Activated CD4-positive, alpha-beta T cell treated with anti-CD3 and anti-CD28 coated beads for 24 hours (primary cell): ENCODE measurements at places on chromosomes 5 and 9.

DNA sequence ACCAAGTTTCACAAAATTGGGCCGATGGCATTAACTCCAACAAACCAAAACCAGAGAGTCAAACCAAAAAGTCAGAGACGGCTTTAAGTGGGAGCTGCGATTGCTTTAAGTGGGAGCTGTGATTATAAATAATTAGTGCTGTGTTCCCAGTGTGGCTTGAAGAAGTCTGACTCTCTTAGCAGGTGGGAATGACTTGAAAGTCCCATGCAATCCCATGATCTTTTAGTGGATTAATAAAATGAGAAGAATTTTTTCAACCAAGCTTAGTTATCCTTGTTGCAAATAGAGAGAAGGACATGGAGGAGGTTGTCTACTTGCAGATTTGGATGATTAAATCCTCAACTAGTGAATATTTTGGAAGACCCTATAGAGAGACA lies 68.5 kb downstream of the MYO10 start:
- DNase-seq = no peak

DNA sequence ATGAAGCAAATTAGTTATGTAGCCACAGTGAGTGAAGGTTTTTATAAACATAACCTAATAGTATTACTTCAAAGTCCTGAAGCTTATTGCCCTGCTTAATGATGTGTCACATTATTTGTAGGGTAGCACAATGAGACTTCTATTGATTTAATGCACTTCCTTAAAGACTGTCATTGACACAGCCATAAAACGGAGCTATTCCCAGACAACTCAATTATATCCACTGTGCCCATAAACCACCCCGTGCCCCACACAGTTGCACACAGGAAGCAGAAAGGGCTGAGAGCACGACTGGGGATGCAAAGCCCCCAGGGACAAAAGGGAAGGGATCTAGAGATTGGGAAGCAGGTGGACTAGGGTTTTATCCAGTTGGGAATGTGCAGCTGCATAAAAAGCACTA lies 37.0 kb downstream of the TRIM32 start:
- no peak for DNase-seq

- no peak for DNase-seq
Measured at GRCh38 chr5:176157656-176158055, 80.6 kb upstream of the SIMC1 start.

DNA sequence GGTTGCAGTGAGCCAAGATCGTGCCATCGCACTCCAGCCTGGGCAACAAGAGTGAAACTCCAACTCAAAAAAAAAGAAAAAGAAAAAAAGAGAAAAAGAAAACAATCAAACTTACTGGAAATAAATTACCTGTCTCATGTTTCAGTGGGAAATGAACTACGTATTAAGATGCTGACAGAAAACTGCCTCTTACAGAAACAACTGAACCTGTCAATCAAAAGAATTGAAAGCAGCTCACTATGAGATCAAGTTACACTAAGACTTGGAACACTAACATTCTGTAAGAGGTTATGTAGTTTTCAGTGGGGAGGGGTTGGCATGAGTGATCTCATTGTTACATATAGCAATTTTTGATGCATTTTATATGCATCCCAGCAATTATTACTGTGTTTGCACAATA lies 64.4 kb upstream of the SPATA31E1 start:
- no peak for DNase-seq

- no peak for DNase-seq
Measured at GRCh38 chr5:130279386-130279785, 375.1 kb downstream of the CHSY3 start.

- DNase-seq = no peak
Measured at GRCh38 chr9:136551401-136552116, 5.7 kb upstream of the NOTCH1 start.

GRCh38 chr5:152072091-152072490 lies 147.4 kb upstream of the GLRA1 start:
- DNase-seq = no peak
